Stimulated activated CD4-positive, alpha-beta T cell treated with anti-CD3 and anti-CD28 coated beads, Interleukin-1b, Interleukin-23, amount 100 ng/mL, for 4 hours (primary cell): ENCODE measurements at places on chromosomes 12 and 14.

- DNase-seq, result no peak
These were observed 41.1 kb downstream of the CAMKK2 start for GRCh38 chr12:121255433-121255832.

- no peak for DNase-seq
These were observed 1322.1 kb downstream of the TMEM121 start for GRCh38 chr14:106848330-106849121.

GRCh38 chr12:19490908-19491307 lies 51.6 kb downstream of the AEBP2 start:
- no peak for DNase-seq

DNA sequence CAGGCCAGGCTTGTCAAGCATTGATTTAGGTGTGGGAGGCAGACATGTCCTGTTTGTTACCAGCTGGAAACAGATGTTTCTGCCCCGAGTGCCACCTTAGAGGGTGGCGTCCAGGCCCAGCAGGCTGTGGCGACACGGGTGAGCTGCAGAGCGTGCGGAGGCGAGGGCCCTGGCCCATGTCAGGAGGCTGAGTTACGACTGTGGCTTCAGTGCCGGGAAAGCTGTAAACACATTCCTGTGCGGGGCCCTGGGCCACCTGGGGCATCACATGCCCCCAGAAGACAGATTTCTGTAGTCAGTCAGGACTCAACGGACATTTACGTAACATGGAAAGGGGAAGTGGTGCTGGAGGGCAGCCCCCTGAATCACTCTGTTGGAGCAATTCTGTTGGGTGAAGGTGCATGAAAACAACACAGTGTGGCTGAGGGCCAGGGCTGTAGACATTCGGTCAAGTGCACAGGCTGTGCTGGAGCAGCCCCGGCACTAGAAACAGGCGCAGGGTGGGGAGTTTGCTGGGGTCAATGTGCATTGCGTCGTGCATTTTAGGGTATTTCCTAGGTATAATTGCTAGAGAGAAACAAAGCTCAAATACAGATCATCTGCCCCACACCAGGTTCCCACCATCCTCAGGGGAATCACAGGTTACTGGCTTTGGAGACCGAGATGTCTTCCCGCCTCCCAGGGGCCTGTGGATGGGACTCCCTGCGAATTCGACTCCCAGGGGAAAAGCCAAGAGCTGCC lies 291.8 kb downstream of the TMEM121 start:
- DNase-seq, result no peak

- no peak for DNase-seq
These were observed 321.8 kb upstream of the TMTC1 start for GRCh38 chr12:30105505-30105904.

DNA sequence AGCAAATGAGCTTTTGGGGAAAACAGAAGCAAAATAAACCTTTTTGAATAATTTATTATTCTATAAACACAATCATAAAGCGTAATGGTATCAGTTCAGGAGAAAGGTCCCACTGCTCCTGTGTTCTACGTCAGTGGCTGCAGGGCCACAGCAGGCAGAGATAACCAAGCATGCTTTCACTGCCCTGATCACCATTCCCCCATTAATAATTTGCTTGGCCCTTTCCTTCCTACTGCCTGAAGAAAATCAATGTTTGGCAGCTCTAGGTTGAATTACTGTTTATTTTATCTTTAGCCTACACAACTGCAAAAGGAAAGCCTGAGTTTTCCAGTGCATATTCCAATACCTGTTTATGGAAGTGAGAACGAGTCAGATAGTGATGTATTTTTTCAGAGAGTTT lies 369.9 kb downstream of the DIO2 start:
- no peak for DNase-seq

- DNase-seq, result no peak
These were observed 669 bp downstream of the RFX4 start for GRCh38 chr12:106583242-106584103.

- no peak for DNase-seq
These were observed 12.3 kb downstream of the DENND5B start for GRCh38 chr12:31578632-31579031.

DNA sequence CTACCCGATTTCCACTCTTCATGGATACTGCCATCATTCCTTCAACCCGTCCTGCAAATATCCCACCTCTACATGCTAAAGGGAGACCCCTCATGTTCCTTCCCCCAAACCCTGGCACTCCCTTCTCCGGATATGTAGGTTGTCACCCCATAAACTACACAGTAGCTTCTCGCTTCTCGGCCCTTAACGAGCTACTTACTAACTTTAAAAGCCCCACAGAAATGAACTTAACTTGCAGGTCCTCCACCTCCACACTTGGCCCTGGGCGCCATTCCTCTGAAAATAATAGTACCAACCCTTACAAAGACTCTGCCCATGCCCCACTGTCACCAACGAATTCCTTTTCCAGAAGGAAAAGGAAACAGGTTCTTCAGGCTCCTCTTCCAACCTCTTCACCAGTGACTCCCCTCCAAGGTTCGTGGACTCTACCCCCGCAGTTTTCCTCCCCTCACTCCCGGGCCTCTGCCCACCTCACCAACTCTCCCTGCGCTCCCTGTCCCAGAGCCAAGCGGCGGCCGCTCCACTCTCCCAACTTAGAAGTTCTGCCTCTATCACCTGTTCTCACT lies 1.2 kb downstream of the SPPL3 start:
- no peak for DNase-seq

DNA sequence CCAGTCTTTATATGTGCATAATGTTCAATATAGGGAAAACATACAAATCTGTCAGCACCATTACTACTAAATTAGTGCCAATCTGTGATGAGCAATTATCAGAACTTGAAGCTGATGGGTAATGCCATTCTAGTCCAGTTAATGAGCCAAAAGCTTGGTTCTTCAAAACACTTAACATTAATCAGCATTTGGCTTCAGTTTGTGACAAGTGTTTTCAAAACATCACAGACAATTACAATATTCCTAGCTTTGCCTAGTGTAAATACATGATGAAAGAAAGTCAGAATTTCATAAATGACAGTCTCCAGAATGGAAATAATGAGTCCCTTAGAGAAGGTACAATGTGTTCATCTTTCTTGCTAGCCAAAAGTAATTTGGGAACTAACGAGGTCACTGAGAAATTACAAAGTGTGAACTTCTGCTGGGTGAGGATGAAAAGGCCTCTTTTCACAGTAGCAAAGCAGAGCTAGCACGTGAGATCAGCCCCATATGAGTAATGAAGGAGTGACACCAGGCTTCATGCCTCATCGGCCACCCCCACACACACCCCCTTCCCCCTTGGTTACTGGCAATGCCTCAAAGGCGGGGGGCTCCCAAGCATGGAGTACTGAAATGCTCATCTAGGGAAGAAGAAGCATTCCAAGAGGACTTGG lies 180.6 kb upstream of the EEA1 start:
- DNase-seq, result peak; percentile 5

DNA sequence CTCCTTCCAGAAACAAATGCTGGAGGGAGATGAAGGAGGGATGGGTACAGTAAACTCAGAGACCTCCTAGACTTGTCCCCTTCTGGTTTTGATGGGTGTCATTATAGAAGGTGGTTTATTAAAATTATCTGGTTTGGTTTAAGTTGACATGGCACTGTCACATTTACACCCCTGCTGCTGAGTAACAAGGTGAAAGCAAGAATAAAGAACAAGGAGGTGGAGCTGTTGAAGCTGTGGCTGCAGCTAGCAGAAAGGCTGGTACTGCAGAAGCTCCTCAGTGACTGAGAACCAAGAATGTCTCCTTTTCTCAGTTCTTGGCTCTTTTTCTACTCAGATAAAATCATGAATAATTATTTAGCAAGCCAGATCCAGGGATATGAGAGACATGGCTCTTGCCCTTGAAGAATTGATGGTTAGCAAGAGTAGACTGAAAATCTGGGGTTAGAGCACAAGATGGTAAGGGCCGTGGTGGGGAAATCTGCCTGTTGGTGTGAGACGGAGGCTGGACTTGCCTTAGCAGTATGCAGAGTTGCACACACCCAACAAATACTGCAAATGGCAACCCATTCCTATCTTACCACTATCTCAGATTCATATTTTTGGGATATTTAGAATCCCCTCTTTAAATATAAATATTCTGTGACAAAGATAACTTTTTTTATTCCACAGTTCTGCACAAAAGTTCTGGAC lies at the start of gene GZMH:
Gene GZMH (minus strand): TSS at position 31 of the 690 bp plus-strand sequence. CDS start 72 bp downstream, outside the sequence.
- DNase-seq, result no peak

DNA sequence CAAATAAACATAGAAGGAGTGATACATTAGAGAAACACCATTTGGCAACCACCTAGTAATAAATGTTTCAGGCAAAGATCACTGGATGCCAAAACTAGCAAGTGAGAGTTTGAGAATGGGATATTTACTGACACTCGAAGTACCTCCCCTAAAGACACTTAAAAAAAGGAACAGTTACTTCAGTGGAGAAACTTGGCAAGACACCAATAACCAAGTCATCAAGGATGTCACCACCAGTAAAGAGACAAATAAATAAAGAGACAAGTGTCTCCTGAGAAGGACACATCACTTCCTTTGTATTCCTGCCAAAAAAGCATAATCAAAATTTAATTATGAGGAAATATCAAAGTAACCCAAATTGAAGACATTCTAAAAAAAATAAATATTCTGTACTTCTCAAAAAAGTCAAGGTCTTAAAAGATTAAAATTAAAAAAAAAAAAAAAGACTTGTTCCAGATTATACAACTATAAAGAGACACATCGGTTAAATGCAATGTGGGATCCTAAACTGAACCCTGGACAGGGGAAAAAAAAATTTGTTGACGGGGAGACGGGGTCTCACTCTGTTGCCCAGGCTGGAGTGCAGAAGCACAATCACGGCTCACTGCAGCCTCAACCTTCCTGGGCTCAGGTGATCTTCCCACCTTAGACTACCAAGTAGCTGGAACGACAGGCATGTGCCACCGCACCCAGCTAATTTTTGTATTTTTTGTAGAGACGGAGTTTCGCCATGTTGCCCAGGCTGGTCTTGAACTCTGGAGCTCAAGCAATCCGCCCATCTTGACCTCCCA lies 26.4 kb downstream of the TM7SF3 start:
- DNase-seq, result no peak

- DNase-seq, result no peak
These were observed 70.8 kb downstream of the SCN8A start for GRCh38 chr12:51661836-51662235.

GRCh38 chr14:73861073-73861472 lies 9.4 kb downstream of the PTGR2 start:
- no peak for DNase-seq

- no peak for DNase-seq
These were observed 1.9 kb downstream of the GNG2 start for GRCh38 chr14:51862176-51862796.

DNA sequence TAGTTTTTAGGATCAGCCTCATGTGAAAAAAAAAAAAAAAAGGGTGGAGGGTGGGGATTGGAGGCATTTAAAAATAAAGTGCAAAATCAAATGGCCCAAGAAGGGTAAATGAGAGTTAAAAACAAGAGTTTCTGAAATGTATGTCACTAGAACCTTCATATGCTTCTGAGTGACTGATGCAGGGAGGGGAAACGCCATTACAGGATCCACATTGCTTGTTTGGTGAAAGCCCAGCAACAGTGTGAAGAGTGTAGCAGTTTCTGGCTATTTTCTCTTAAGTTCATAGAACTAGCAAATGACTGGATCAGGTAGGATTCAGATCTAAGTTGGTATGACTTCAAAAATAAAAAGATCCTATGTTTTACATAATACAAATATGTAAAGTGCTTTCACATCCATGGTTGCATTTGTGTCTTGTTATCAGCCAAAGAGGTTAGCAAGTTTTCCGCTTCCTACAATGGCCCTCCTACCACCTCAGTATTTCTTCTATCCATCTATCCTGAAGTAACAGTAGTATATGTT lies 2.9 kb downstream of the CHPT1 start:
- no peak for DNase-seq

- DNase-seq, result no peak
These were observed 306.6 kb upstream of the TMPO start for GRCh38 chr12:98208816-98209215.

DNA sequence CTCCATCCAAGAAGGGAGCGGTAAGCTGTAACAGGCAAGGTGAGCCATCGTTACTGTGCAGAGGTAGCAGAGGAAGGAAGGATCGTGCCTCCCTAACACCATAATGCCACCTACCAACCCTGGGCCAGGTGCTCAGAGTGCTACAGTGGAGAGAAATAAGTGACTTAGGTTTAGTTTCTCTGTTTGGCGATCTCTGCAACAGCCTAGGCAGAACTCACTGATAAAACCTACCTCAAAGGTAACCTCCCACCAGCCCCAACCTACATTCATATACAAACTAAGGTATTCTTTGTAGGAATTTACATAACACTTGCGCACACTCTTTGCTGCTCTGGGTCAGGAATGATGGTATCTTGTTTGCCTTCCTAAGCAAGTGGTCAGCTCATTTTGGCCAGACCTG lies 93.4 kb upstream of the TMEM132D start:
- DNase-seq, result no peak

- no peak for DNase-seq
These were observed 241.3 kb upstream of the DAAM1 start for GRCh38 chr14:58947156-58947555.

GRCh38 chr14:68684466-68685418 lies 108.1 kb downstream of the ZFP36L1 start:
- DNase-seq, result no peak

- no peak for DNase-seq
These were observed 22.8 kb downstream of the ERC1 start for GRCh38 chr12:1013618-1014489.

DNA sequence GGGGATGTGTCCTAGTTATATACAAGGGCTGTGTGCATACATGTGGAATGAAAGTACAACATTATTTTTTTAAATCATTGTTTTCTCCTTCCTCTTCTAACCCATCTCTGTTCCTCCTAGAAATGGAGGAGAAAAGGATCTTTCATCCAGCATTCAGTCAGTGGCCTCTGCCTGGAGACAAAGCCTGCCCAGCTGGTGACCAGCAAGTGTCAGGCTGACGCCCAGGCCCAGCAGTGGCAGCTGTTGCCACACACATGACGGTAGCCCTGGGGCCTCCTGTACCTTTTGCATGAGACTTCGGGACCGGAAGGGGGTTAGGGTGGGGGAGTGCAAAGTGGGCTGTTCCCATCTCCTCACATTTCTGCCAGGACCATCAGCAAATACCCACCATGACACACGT lies 46.2 kb downstream of the ERH start:
- DNase-seq, result no peak

DNA sequence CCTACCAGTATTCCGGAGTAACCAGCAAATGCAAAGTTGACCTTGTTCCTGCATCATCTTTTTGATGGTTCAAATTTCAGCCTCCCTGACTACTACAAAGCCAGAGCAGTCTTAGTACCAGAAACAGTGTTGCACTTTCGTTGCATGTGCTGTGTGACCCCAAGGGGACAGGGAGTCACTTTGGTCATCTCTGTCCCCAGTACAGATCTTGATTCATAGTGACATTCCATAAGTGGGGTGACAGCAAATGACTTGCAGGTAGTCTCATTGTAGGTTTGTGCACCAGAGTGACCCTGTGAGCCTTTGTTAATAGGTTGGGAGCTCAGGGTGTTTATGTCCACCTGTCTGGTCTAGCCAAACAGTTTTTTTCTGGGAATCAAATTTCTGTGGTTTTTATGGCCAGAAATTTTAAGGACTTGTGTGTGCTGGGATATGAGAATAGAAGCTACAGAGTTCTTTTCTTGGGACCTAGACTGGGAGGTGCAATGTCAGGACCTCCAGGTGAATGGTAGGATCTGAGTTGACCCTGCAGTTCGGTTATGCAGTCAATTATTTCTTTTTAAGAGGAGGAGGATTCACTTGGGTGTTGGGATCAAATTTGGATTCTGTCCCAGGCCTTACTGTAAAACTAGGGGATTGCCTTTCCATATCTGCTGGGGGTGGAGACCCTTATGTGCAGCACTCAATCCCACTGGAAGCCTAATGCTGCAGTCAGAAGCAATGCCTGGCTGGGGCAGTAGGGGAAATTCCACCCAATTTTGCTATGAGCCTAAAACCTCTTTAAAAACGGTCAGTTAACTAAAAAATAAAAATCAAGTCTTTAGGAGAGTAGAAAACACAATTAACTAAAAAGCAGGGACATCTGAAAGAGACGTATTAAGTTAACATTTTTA lies 10.1 kb downstream of the EIF5 start:
- DNase-seq, result no peak
